ENCODE measurements at places on chromosomes 3 and 15. TPM values are rescaled to one million over a fixed set of nuclear protein-coding genes. Genes with fewer than 3 reads are reported as not detected.

GRCh38 chr3:136239094-136239493 lies 11.0 kb upstream of the PCCB start:
- no peaks in the 10 kb centered on the region for H3K4me1 ChIP-seq
- no peaks in the 10 kb centered on the region for H3K27me3 ChIP-seq
- no peak overlapping the region for H3K27ac ChIP-seq
- no peaks in the 10 kb centered on the region for H3K36me3 ChIP-seq
- H3K4me3 ChIP-seq = no peak overlapping the region

DNA sequence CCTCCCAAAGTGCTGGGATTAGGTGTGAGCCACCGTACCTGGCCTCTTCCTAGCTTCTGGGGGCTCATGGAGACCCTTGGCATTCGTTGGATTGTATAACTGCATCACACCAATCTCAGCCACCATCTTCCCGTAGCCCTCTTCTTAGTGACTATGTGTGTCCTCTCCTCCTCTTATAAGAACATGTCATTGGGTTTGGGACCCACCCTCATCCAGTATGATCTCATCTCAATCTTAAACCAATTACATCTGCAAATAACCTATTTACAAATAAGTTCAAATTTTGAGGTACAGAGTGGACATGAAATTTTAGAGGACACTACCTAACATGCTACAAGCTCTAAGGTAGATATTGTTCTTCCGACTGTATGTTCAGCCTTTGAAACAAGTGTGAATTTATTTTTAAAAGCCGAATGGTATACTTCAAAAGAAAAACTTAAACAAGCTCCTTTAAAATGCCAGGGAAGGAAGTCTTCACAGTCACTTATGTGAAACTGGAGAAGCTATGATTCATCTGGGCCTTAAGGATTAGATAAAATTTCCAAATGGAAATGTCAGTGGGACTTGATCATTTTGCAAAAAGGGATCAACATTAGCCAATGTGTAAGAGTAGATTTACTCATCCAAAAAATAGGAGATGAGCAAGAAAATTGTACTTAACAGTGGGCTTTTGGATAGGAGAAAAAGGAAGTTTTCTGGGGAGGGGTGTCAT lies 225.7 kb downstream of the MEX3B start:
- no peaks in the 10 kb centered on the region for H3K4me1 ChIP-seq
- no peaks in the 10 kb centered on the region for H3K27me3 ChIP-seq
- DNase-seq = no peak

DNA sequence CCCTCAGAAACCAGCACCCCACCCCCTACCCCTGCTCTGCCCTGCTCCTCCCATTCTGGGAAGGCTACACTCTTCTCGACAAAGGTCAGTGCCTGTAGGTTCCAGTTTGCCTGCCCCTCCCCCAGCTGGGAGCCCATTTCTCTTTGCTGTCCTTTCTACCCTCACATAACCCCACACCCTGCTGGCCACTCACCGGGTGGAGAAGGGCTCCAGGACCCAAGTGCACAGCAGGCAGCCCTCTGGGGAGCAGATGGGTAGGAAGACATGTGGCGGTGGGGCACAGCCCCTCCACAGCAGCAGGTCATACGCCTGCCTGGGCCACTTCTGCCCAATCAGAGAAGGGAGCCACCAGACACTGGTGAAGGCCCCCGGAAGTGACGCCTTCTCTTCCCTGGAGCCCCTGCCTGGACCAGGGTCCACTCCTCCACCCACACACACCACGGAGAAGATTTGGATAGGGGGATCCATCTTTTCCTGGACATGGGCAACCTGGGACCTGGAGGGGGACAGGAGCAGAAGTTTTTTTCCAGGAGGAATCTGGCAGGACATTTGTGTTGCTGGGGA lies at the start of gene THPO:
TSS of gene THPO (minus strand) at position 326 of the 564 bp plus-strand sequence. CDS start 1,948 bp downstream, outside the sequence.
- H3K27me3 ChIP-seq = peaks cover 20% of the 10 kb centered on the region
- DNase-seq = no peak
- no peaks in the 10 kb centered on the region for H3K36me3 ChIP-seq
- H3K4me1 ChIP-seq = no peaks in the 10 kb centered on the region
- H3K27ac ChIP-seq = no peak within 1 kb of the TSS

Gene EXD1
- total RNA-seq = not detected

Gene SPTBN5
- 0.18 TPM for total RNA-seq

Gene RTP3
- not detected for total RNA-seq

Gene BUB1B
- total RNA-seq = 71.6 TPM

- H3K36me3 ChIP-seq = no peaks in the 10 kb centered on the region
- no peak overlapping the region for H3K27ac ChIP-seq
- no peak for DNase-seq
Observed at GRCh38 chr15:68909601-68910100, 20.7 kb upstream of the SPESP1 start.

Gene HRH1
- total RNA-seq = not detected

Gene ADAMTS17
- 0.15 TPM for total RNA-seq

GRCh38 chr3:115154611-115155010 lies 7.5 kb upstream of the ZBTB20 start:
- no peak overlapping the region for H3K27ac ChIP-seq
- H3K36me3 ChIP-seq = no peaks in the 10 kb centered on the region
- DNase-seq = no peak
- no peaks in the 10 kb centered on the region for H3K4me1 ChIP-seq
- H3K4me3 ChIP-seq = no peak overlapping the region
- H3K27me3 ChIP-seq = no peaks in the 10 kb centered on the region

GRCh38 chr3:5426094-5426883 lies 238.8 kb downstream of the EDEM1 start:
- peaks cover 17% of the 10 kb centered on the region for H3K4me1 ChIP-seq
- no peaks in the 10 kb centered on the region for H3K27me3 ChIP-seq
- no peaks in the 10 kb centered on the region for H3K36me3 ChIP-seq
- no peak for DNase-seq

- H3K27ac ChIP-seq = no peak overlapping the region
- DNase-seq = peak; percentile 55
- no peak overlapping the region for H3K4me3 ChIP-seq
- no peaks in the 10 kb centered on the region for H3K4me1 ChIP-seq
Observed at GRCh38 chr15:48966595-48967301, 3.0 kb upstream of the SHC4 start.

Gene ANAPC13
- 34.9 TPM for total RNA-seq

Gene PARP15
- 35.3 TPM for total RNA-seq

DNA sequence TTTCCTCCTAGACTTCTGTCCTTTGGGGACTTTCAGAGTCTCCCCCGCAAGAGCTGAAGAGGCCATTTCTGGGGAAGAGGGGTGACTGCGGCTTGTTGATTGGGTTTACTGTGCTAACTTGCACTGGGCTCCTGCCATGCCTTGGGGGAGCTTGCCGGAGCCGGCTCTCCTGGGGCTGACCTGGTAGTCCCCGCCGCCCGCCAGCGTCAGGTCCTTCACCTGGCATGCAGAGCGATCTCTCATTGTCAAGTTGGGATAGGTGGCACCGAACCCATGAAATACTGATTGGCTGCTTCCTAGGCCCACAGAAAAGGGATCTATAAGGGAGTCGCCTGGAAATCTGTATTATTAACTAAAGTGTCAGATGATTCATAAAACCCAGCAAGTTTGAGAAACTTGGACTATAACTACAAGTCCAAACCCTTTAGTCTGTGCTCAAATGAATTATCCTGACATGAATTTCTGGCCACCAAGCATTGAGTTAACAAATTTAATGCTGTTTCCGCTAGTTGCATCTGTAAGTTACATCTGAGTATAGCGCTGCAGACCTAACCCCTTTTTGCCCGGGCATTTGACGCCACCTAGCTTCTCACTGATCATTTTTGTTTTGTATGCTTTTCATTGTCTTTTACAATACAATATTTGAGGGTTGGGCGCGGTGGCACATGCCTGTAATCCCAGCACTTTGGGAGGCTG lies 607 bp upstream of the IMP3 start:
- no peaks in the 10 kb centered on the region for H3K27me3 ChIP-seq
- no peaks in the 10 kb centered on the region for H3K36me3 ChIP-seq
- H3K4me1 ChIP-seq = no peaks in the 10 kb centered on the region
- DNase-seq = peak; percentile 52

DNA sequence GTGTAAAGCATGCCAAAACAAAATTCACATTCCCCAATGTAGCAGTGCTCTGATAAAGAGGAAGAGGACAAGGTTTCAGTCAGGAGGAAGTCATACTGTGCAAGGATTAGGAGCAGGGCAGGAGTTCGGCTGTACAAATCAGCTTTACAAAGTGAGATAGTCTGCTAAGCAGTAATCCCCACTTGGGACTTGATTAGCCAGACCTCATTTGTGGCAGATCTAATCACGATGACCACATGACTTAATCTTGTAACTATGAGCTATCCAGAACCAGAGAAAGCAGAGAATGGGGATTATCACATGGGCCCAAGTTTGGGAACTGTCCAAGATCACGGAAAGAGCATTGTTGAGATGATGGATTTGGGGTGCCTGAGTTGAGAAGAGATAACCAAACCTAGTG lies 7.8 kb downstream of the DCBLD2 start:
- no peaks in the 10 kb centered on the region for H3K4me1 ChIP-seq
- no peak overlapping the region for H3K27ac ChIP-seq
- DNase-seq = no peak
- H3K4me3 ChIP-seq = no peak overlapping the region

Gene PPM1L
- total RNA-seq = 0.21 TPM

Gene OR5K1
- total RNA-seq = not detected

GRCh38 chr3:181722156-181722555 lies 10.4 kb downstream of the SOX2 start:
- no peak overlapping the region for H3K4me3 ChIP-seq
- H3K36me3 ChIP-seq = no peaks in the 10 kb centered on the region
- DNase-seq = no peak
- peaks cover 9% of the 10 kb centered on the region for H3K27me3 ChIP-seq

DNA sequence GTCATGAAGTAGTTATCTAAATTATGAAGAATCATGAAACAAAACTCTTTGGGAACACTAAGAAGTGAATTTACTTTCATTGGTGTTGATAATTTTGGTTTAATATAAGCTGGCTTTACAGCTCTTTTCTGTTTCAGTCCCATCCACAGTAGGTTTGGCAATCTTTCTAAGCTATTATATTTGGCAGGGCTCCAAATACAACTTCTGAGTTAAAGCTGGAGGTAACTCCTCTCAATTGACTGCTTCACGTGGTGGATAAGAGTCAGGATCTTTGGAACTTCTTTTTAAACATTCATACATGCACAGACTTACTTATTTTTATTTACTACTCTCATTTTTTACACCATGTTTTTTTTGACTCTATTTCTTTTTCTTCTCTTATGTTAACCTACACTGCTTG lies 106.5 kb upstream of the EPHA3 start:
- no peak overlapping the region for H3K4me3 ChIP-seq
- no peak overlapping the region for H3K27ac ChIP-seq
- no peaks in the 10 kb centered on the region for H3K36me3 ChIP-seq
- no peak for DNase-seq
- H3K4me1 ChIP-seq = no peaks in the 10 kb centered on the region

Gene FRMD5
- 0.64 TPM for total RNA-seq

Gene WNT7A
- 0.08 TPM for total RNA-seq

- no peaks in the 10 kb centered on the region for H3K27me3 ChIP-seq
- DNase-seq = no peak
- no peak overlapping the region for H3K27ac ChIP-seq
Observed at GRCh38 chr3:35448121-35448520, 191.2 kb upstream of the ARPP21 start.

Gene C3orf80
- not detected for total RNA-seq

- H3K27ac ChIP-seq = no peak overlapping the region
- H3K36me3 ChIP-seq = no peaks in the 10 kb centered on the region
- no peaks in the 10 kb centered on the region for H3K4me1 ChIP-seq
- DNase-seq = no peak
Observed at GRCh38 chr3:164883171-164883570, 195.1 kb downstream of the SI start.

DNA sequence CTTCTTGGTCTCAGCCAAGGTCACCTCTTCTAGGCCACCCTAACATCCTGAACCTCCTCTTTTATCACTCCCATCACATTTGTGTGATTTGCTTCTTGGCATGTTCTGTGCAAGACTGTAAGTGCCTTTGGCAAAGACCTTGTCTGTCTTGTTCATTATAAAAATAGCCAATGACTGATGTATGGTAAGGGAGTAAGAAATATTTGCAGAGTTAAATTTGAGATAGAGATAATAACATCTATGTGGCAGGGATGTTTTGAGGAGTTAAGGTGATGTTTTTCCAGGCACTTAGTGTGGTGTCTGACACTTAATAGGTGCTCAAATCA lies 202.3 kb downstream of the CADPS start:
- H3K36me3 ChIP-seq = no peaks in the 10 kb centered on the region
- no peak for DNase-seq
- no peak overlapping the region for H3K4me3 ChIP-seq
- no peaks in the 10 kb centered on the region for H3K4me1 ChIP-seq
- no peaks in the 10 kb centered on the region for H3K27me3 ChIP-seq

DNA sequence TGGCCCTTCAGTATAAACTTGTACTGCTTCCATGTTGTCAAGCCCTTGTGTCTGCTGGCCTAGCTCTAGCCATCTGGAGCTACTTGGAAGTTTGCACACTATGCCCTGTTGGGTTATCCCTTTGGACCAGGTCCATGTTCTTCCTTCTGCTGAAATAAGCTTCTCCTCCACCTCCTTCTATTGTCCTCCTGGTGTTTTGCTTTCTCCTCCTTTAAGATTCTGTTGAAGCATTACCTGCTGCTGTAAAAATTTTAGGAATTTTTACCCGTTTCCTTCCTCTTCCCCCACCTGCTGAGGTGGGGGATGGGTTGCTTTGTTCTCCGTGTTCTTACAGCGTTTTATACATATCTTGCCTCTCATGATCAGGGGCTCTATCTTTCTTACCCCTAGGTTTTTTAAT lies 51.7 kb downstream of the SH3GL3 start:
- H3K36me3 ChIP-seq = no peaks in the 10 kb centered on the region
- H3K4me3 ChIP-seq = no peak overlapping the region
- no peak for DNase-seq
- H3K27me3 ChIP-seq = no peaks in the 10 kb centered on the region
- H3K27ac ChIP-seq = no peak overlapping the region

Gene OIP5
- 19.0 TPM for total RNA-seq

DNA sequence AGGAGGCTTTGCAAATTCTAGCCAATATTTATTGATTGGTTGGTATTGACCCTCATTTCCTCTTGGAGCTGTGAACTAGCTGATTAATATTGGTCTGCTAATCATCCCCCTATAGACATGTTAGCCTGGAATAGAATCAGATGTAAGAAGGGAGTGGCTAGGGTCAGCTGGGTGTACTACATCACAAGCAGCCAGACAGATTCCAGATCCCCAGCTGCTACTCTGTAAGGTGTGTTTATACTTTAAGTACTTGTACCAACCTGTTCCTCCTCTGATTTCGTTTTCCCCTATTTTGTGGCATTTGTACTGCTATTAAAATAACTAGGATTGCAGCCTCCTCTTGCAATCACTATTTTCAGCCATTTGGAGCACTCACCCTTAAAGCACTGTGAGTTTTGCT lies 49.9 kb downstream of the PARP15 start:
- H3K27ac ChIP-seq = peak overlapping the region; percentile 29
- no peaks in the 10 kb centered on the region for H3K36me3 ChIP-seq
- no peak overlapping the region for H3K4me3 ChIP-seq
- no peak for DNase-seq
- H3K4me1 ChIP-seq = peaks cover 16% of the 10 kb centered on the region
- no peaks in the 10 kb centered on the region for H3K27me3 ChIP-seq

Gene MCTP2
- 1.0 TPM for total RNA-seq

DNA sequence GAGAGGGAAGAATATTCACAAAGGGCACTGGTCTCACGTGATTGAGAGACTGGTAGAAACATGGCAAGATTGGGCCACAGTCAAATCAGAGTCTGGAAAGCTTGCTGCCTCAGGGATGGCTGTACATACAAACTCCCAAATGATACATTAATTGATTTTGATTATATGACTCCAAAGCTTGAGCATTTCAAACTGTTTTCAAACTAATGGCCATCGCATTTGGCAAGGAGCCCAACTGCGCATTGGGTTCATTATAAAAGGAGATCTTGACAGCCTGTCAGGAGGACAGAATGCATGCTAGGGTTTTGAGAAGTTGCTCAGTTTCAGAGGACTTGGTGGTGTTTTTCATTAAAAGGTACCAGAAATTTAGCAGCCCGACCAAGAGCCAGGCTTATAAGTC lies 117.7 kb downstream of the PTPRG start:
- no peaks in the 10 kb centered on the region for H3K4me1 ChIP-seq
- no peak overlapping the region for H3K4me3 ChIP-seq
- H3K36me3 ChIP-seq = no peaks in the 10 kb centered on the region

Gene SAMD7
- not detected for total RNA-seq
